ENCODE measurements at places on chromosomes 12 and 14. TPM values are rescaled to one million over a fixed set of nuclear protein-coding genes. Genes with fewer than 3 reads are reported as not detected.

The TAMALIN gene
- 1.8 TPM for total RNA-seq

The SLC35E3 gene
- total RNA-seq, result 10.8 TPM

The NAV3 gene
- total RNA-seq, result not detected

The TPPP2 gene
- total RNA-seq, result not detected

The ENO2 gene
- total RNA-seq, result 106 TPM

The RPL10L gene
- not detected for total RNA-seq

The SMCO2 gene
- total RNA-seq, result 0.89 TPM

The CD163L1 gene
- not detected for total RNA-seq

The KLHL33 gene
- 0.59 TPM for total RNA-seq

The EIF2S3B gene
- total RNA-seq, result 0.87 TPM

The TTC5 gene
- 24.4 TPM for total RNA-seq

The KLRG1 gene
- 4.3 TPM for total RNA-seq

The KRT74 gene
- total RNA-seq, result not detected

The FOXA1 gene
- total RNA-seq, result not detected

The LMO3 gene
- not detected for total RNA-seq

The ZCCHC8 gene
- total RNA-seq, result 45.2 TPM

The AVPR1A gene
- total RNA-seq, result not detected

The LTB4R2 gene
- 18.8 TPM for total RNA-seq

The IRF2BPL gene
- 24.9 TPM for total RNA-seq

The TMEM229B gene
- total RNA-seq, result 5.1 TPM

The VIPAS39 gene
- 16.9 TPM for total RNA-seq

The TAS2R8 gene
- total RNA-seq, result not detected

The KLHL28 gene
- total RNA-seq, result 14.0 TPM

The CRY1 gene
- 20.6 TPM for total RNA-seq

The MSRB3 gene
- total RNA-seq, result not detected

The RAB15 gene
- total RNA-seq, result 2.3 TPM

The TMEM253 gene
- not detected for total RNA-seq

The ENDOU gene
- not detected for total RNA-seq

The KCNA1 gene
- not detected for total RNA-seq

The ARG2 gene
- 13.6 TPM for total RNA-seq

The TCTN2 gene
- total RNA-seq, result 2.9 TPM

The TDRD9 gene
- 1.2 TPM for total RNA-seq

The SLC10A1 gene
- not detected for total RNA-seq

The GPR68 gene
- 48.0 TPM for total RNA-seq

The HOXC9 gene
- not detected for total RNA-seq

The KRT82 gene
- total RNA-seq, result not detected

The EMP1 gene
- total RNA-seq, result 8.8 TPM

The KRT83 gene
- not detected for total RNA-seq

The GPR132 gene
- total RNA-seq, result 47.4 TPM

The RALGAPA1 gene
- 29.3 TPM for total RNA-seq

The TGM1 gene
- total RNA-seq, result 3.0 TPM

The OLR1 gene
- total RNA-seq, result not detected

The CLEC6A gene
- total RNA-seq, result not detected

The MNAT1 gene
- total RNA-seq, result 57.9 TPM

The PNP gene
- total RNA-seq, result 194 TPM

The PLBD1 gene
- not detected for total RNA-seq

The JPH4 gene
- total RNA-seq, result not detected

The PMCH gene
- total RNA-seq, result 9.6 TPM

The DCD gene
- total RNA-seq, result not detected

The TSHR gene
- total RNA-seq, result 0.73 TPM

The SUSD6 gene
- 66.4 TPM for total RNA-seq

The HOXC12 gene
- total RNA-seq, result not detected

The ACOT6 gene
- total RNA-seq, result not detected

The NTF3 gene
- total RNA-seq, result not detected

The SLC25A47 gene
- total RNA-seq, result not detected

The DBX2 gene
- not detected for total RNA-seq

The GPX2 gene
- total RNA-seq, result not detected

Data from activated CD8-positive, alpha-beta memory T cell treated with anti-CD3 and anti-CD28 coated beads, Interleukin-2, amount 10 ng/mL, durations not matched to agents 7 days and 5 days (primary cell).